ENCODE measurements at places on chromosomes 1 and 21.

DNA sequence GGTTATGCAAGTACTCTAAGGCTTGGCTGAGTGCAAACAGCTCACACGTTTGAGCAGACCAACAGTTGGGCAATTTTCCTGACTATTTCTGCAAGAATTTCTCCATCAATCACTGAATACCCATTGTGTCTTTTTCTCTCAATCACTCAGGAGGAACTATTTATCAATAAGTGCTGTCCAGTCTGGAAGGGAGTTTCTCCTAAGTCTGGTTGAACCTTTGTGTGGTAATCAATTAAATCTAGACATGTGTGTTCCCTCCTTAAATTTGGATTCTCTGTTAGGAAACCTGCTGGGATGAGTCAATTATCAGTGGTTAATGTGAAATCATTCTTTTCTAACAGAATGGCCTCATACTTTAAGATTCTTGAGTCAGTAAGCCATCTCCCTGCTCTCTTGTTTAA lies 6.8 kb upstream of the AADACL3 start:
- DNase-seq = no peak

GRCh38 chr21:17388226-17388625 lies 124.6 kb upstream of the CXADR start:
- no peak for DNase-seq

DNA sequence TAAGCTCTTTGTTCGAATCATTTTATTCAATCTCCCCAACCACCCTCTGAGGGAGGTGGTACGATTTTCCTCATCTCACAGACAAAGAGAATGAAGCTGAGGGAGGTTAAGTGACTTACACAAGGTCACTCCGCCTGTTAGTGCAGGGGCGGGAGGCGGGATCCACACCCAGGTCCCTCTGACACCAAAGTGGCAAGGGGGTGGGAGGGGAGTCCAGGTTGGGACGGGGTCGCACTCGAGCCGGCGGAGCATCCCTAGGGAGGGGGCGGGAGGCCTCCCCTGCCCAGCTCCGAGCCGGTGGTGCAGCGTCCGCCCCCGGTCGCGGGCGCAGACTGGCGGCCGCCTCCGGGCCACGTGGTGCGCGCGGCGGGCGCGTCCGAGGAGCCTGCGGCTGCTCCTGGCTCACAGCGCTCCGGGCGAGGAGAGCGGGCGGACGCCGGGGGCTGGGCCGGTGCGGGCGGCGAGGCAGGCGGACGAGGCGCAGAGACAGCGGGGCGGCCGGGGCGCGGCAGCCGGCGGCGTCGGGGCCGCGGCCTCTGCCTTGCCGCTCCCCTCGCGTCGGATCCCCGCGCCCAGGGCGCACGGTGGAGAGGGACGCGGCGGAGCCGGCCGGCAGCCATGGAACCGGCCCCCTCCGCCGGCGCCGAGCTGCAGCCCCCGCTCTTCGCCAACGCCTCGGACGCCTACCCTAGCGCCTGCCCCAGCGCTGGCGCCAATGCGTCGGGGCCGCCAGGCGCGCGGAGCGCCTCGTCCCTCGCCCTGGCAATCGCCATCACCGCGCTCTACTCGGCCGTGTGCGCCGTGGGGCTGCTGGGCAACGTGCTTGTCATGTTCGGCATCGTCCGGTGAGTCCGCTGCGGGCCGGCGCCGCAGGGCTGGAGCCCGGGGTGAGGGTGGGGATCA lies at the start of gene OPRD1:
OPRD1 (plus strand) TSS at position 405 of the 903 bp plus-strand sequence; CDS start at position 619, 214 bp downstream.
- DNase-seq = no peak

GRCh38 chr1:45437323-45437722 lies 53.6 kb downstream of the TESK2 start:
- DNase-seq = no peak

All from stimulated activated CD8-positive, alpha-beta memory T cell treated with anti-CD3 and anti-CD28 coated beads, Interleukin-15, amount 100 ng/mL, for 24 hours (primary cell).